ENCODE measurements at places on chromosomes 5 and 9.

DNA sequence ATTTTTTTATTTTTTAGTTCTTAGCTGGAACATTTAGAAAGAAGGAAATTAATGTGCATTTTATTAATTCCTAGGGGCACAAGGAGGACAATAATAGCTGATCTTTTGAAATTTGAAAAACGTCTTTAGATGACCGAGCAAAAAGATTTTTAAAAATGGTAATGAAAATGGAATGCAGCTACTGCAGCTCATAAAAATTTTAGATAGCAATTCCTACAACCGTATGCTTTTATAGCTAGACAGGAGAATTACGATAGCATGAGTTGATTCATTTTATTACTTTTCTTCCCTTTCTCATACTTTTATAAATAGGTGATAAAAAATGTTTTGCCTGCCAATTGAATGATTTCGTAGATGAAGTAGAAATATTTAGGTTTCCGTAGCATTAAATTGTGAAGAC lies 13.7 kb upstream of the RUFY1 start:
- DNase-seq: no peak

GRCh38 chr5:6159832-6160430 lies 218.4 kb downstream of the MED10 start:
- no peak for DNase-seq

GRCh38 chr9:107284636-107285035 lies 1.6 kb downstream of the RAD23B start:
- no peak for DNase-seq

GRCh38 chr5:144361406-144361805 lies 190.7 kb downstream of the KCTD16 start:
- DNase-seq: no peak

GRCh38 chr9:2120926-2121689 lies 106.0 kb downstream of the SMARCA2 start:
- DNase-seq: no peak

- no peak for DNase-seq
These were observed 2.8 kb downstream of the PDE6A start for GRCh38 chr5:149941795-149942194.

DNA sequence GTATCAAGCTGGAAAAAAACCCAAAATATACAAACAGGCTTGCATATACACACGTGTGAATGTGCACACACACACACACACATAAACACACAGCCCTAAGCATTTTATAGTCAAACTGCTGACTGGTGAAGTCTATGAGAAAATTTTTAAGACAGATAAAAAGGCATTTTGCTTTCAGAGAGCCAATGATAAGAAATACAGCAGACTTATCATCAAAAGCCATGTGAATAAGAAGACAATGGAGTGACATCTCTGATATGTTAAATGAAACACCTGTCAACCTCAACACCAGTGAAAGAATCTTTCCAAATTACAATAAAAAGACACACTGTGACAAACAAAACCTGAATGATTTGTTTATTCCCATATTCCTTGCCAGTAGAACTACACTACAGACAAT lies 233.3 kb downstream of the CDH9 start:
- no peak for DNase-seq

DNA sequence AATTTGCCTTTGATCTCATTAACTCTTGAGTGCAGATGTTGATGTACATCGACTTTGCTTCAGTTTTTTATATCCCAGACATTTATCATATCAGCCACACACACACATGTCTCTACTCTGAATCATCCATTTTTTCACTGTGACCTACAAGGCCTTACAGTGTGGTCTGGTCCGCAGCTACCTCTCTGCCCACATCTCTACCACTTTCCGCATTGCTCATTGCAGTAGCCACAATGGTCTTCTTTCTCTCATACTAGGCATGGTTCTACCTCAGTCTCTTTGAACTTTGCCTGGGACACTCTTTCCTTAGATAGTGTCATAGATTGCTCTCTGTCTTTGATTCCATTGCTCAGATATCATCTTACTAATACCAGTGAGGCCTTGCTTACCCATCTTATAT lies 87.9 kb upstream of the FSD1L start:
- DNase-seq: no peak

- DNase-seq: no peak
These were observed 82.9 kb downstream of the TMEM252 start for GRCh38 chr9:68457803-68458202.

DNA sequence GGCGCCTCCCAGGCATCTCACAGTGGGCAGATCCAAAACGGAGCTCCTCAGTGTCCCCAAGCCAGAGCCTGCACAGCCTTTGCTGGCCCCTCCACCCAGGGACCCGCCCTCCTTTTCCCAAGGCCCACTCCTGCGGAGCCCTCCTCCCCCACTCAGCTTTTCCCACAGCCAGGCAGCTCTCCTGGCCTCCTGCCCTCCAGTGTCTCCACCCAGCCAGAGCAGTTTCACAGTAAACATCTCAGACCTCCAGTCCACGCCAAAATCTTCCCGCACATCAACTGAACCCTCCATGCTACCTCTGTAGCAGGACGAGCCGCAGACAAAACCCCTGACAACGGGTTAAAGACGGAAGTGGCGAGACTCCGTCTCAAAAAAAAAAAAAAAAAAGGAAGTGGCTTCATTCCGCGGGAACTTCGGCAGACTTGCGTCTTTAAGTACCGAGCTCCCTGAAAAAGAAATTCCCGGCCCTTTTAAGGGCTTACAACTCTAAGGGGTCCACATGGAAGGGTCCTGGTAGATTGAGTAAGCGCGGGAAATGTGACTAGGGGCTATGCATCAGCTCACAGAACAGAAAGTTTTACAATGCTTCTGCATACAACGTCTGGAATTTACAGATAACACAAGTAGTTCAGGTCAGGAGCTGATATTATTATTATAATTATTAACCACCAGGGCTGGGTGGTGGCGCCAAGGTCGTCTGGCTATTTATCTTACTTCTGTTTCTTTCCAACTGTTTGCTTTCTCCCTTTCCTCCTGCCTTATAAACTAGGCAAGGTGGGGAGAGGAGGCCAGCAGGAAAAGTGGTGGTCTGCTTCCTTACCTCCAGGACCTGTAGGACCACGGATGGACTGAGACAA lies 11.4 kb upstream of the GRIN1 start:
- no peak for DNase-seq

GRCh38 chr5:63125392-63125791 lies 546.8 kb downstream of the LRRC70 start:
- no peak for DNase-seq

DNA sequence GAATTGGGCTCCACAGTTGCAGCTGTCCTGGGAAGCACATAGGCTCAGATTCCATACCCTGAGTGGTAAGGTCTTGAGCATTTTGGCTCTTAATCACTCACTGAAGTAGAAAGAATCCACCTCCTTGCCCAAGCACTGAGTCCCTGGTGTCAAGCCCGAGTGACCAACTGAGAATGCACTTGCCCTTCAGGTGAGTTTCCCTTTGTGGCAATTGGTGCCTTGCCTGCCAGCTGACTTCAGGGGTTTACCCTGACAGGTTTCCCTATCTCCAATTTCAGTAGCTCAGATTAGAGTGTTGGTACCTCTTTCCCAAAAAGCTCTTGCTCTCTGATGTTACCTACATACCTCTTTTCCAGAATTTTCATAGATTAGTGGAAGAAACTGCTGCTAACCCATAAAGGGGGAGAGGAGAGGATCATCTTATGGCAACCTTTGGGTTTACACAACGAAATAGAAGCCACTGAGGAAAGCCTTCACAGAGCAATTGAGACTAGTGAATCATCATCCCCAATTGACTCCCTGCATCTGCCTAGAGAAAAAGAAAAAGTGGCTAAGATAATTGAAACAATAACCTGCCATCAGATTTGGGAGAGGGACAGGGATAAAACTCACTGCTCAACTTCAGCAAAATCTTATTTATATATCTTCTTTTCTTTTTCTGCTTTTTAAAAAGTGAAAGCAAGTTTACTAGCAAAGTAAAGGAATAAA lies 48.6 kb downstream of the CCL28 start:
- DNase-seq: no peak

DNA sequence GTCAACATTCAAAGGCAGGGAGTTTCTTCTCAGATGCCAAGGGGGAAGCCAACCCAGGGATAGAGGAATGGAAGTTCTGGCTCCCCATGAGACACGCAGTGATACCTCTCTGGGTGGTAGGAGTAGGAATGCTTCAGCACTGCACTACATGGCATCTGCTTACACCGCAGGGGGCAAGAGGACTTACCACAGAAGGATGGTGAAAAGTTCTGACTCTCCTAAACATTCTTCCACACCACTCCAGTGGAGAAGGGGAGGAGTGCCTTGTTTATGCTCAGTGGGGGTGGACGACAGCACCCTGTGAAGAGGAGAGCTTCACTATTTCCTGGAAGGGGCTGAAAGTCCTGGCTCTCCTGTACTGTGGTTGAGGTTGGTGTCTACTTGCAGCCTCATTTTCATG lies 1011.3 kb upstream of the WWC1 start:
- no peak for DNase-seq

DNA sequence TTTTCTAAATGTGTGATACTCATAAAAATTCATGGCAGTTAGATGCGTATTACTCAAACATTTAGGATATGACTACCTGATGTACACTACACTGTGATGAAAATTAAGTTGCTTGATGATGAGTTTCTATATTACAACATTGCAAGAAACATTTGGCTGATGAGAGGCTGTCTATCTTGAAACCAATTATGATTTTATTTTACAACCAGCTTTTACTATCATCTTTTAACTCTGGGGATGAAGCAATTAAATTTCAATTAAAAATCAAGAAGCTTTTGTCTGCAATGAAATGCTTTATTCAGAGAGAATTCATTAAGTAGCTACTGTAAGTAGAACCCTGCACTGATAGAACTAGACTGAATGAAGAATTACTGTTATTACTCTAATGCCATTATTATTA lies 500.4 kb downstream of the KCTD16 start:
- DNase-seq: no peak

DNA sequence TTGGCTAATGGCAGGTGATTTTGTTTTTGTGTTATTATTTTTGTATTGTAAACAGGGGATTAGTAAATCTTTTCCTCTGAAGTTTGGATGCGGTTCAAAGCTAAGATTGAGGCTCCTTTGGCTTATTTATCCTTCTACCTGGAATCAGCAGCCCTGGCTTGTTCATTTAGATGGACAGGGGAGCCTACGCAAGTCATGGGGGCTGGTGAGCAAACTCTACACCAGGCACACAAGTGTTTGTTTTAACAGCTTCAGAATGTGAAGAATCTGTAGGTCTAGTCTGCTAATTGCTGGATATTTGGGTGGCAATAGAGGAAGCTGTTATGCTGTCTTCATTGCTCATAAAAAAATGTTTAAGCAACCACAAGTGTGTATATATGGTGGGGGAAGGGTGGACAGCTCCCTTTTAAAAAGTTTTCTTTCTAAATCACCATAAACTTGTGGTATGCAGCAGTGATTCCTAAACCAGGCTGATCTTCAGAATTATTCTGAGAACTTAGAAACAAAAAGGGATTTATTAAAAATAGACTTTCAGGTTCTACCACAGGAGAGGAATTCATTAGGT lies 20.7 kb downstream of the ZNF462 start:
- no peak for DNase-seq

DNA sequence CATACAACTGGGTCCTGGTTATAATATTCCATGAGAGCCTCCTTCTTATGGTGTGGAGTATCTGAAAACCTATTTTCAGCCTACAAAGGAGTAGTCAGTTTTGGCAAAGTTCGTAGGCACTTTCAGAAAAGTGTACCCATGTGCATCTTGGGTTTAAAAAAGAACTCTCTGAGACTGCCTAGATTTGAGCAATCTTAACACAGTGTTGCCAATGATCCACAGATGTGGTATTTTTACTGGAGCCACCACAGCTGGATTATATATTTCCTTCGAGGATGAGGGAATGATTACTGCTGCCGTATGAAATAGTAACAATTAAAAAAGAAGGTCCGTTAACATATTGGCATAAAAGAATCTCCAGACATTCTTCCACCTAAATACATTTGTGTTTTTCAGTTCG lies 1.1 kb downstream of the PALM2AKAP2 start:
- DNase-seq: no peak

GRCh38 chr9:103427696-103428095 lies 432.6 kb downstream of the CYLC2 start:
- DNase-seq: no peak

GRCh38 chr9:87959916-87960581 lies 14.3 kb downstream of the CDK20 start:
- no peak for DNase-seq

GRCh38 chr5:138635265-138635664 lies 60.1 kb upstream of the HSPA9 start:
- DNase-seq: peak; percentile 48

- no peak for DNase-seq
These were observed 81.1 kb downstream of the EGFLAM start for GRCh38 chr5:38339446-38339845.

DNA sequence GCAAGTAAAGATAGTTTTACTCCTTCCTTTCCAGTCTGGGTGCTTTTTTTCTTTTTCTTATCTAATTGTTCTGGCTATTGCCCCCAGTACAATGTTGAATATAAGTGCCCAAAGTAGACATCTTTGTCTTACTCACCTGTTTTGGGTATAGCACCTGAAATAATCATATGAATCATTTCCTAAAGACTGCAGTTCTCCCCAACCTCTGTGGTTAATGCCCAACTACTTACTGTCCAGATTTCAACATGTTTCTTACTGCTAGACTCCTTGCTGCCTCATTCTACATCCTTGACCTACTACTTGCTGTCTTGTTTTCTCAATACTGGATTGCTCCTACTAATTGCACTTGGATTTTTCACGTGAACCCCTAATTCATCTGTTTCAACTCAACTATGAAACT lies 8.8 kb upstream of the HSDL2 start:
- no peak for DNase-seq

- no peak for DNase-seq
These were observed 113.4 kb downstream of the ST8SIA4 start for GRCh38 chr5:100789694-100790093.

DNA sequence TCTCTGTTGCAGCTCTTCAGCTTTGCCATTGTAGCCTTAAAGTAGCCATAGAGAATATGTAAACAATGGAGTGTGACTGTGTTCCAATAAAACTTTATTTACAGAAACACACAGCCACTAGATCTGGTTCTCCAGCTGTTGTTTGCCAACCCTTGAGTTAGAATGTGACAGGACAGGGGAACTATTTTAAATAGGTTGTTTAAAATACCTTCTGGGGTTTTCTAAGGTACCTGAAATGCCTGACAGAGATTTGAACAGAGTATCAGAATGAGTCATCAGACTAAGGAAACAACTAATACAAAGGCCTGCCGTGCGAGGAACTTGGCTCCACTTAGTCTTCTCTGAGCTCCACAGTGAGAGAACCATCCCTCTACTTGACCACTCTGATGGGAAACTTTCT lies 85.4 kb downstream of the HSD17B4 start:
- no peak for DNase-seq

GRCh38 chr9:109682227-109682626 lies 97.8 kb upstream of the PALM2AKAP2 start:
- no peak for DNase-seq

Measured in femur (tissue), 1 donor.